ENCODE measurements at places on chromosomes 16 and 17.

DNA sequence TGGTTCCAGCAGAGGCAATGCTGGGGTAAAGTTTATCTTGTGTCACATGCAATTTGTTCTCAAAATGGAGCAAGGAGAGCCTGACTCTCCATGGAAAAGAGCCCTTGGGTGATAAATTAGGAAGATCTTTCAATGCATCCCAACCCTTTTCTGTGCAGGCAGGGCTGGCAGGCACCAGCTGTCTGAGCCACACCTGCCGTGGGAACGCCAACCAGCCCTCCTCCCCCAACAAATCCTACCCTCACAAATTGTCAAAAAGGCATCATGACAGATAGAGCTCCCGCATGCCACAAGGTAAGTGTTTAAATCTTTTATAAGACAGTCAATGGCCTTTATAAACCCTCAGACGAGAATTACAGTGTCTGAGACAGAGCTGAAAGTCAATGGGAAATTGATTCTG lies 418.5 kb upstream of the CDH5 start:
- no peak for DNase-seq

- no peak for DNase-seq
Observed at GRCh38 chr16:65781363-65781762, 585.1 kb upstream of the CDH5 start.

DNA sequence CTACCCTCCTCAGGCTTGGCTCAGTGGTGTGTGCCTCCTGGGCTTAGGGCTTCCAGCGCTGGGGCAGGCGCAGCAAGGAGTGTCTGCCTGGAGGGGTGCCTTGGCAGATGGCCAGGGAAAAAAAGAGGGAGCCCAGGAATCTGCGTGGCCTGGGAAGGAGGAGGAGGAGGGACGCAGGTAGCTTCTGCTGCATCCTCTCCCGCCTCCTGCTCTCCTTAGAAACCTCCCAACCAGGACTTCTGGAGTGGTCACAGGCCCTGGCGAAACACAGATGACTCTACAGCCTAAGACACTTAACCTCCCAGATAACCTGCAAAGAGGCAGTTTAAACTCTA lies 7.3 kb upstream of the BCAR1 start:
- no peak for DNase-seq

DNA sequence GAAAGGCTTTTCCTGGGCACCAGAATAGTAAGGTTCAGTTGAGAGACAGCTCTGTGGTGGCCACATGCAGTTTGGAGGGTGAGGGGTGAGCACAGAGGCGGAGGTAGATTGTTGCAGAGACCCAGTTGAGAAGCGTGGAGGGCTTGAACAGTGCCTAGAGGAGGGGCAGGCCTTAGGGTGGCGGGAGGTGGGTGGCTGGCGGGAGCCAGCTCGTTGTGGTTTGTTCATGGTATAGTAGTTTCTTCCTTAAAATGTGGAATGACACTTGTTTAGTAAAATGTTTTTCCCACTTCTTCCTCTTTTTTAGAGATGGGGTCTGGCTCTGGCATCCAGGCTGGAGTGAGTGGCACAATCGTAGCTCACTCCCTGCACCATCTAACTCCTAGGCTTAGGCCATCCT lies 14.2 kb downstream of the USP10 start:
- DNase-seq = no peak

- DNase-seq = no peak
Observed at GRCh38 chr16:14125708-14126107, 54.6 kb downstream of the MRTFB start.

All from fibroblast of mammary gland (primary cell).